Common myeloid progenitor, CD34-positive (primary cell): ENCODE measurements at places on chromosomes 16 and 17.

DNA sequence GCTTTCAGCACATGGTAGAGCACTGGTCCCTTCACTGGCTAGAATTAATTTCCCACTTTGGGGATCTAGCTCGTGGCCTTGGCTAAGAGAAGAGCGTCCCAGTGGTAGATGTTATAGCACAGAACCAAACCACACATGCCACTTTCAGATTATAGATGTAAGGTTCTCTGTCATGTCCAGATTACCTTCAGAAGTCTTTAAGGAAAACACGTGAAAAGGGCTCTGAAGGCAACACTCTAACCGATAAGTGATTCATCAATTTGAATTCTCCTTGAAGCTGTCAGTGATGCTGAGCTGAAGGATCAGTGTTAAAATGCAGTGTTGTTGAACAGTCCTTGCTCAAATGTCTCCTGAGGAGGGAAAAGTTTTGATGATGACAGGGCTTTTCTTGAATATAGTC, 43.5 kb upstream of the VPS4A start:
- H3K27me3 ChIP-seq, result no peaks in the 10 kb centered on the region
- no peaks in the 10 kb centered on the region for H3K36me3 ChIP-seq
- no peak overlapping the region for H3K4me3 ChIP-seq
- H3K27ac ChIP-seq, result no peak overlapping the region
- DNase-seq, result no peak

GRCh38 chr17:75476271-75476671, 19.8 kb downstream of the TMEM94 start:
- peaks cover 47% of the 10 kb centered on the region for H3K36me3 ChIP-seq
- no peak overlapping the region for H3K4me3 ChIP-seq
- no peaks in the 10 kb centered on the region for H3K4me1 ChIP-seq
- DNase-seq, result no peak
- H3K27ac ChIP-seq, result no peak overlapping the region
- H3K27me3 ChIP-seq, result no peaks in the 10 kb centered on the region

DNA sequence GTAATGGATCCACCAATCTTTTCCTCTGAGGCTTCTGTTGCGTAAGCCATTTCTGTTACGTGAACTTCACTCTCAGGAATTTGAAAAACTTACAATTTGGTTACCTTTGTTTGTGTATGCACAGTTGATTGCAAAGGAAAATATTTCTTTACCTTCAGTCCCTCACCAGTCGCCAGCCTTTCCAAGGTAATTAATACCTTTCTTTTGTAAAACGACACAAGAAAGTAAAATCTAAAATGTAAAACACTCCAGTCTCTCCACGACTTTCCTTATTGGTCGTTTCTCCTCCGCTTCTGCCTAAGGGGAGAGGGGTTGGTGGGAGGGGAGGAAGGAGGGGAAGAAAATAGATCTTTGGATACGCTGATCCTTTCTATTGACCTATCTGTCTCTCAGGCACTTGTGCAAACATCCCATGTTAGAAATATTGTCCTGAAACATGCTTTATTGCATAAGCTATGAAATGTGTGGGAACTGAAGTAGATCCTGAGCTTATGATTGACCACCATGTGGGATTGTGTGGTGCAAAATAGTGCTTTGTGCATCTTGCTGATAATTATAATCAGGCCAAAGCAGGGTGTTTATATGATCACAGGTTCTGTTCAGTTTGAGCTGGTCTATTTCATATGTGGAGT, 32.4 kb upstream of the EFCAB13 start:
- H3K4me3 ChIP-seq, result no peak overlapping the region
- no peaks in the 10 kb centered on the region for H3K36me3 ChIP-seq
- H3K27me3 ChIP-seq, result no peaks in the 10 kb centered on the region
- no peak for DNase-seq
- no peaks in the 10 kb centered on the region for H3K4me1 ChIP-seq
- no peak overlapping the region for H3K27ac ChIP-seq

GRCh38 chr16:88924834-88925539, 52.0 kb downstream of the CBFA2T3 start:
- DNase-seq, result peak; percentile 84
- no peak overlapping the region for H3K4me3 ChIP-seq
- H3K27me3 ChIP-seq, result no peaks in the 10 kb centered on the region

DNA sequence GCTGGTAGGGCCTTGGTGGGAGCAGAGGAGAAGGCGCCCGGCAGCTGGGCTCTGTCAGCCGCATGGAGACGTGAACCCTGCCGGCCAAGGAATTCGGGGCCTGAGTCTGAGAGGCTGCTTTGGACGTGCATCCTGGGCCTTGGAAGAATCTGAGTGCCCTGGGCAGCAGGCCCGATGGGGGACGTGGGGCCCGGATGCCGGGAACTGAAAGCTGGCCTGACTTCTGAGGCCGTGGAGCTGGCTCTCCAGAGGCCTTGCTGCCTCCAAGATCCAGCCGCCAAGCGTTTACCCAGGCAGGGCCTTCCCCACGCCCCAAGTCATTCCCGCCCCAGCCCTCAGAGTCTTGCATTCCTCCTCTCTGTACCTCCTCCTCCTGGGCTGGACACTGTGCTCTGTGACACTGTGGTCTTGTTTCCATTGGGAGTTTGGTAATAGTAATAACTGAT, 37.2 kb downstream of the NKD1 start:
- H3K27me3 ChIP-seq, result no peaks in the 10 kb centered on the region
- H3K27ac ChIP-seq, result no peak overlapping the region
- no peak for DNase-seq
- peaks cover 20% of the 10 kb centered on the region for H3K4me1 ChIP-seq
- no peaks in the 10 kb centered on the region for H3K36me3 ChIP-seq
- H3K4me3 ChIP-seq, result no peak overlapping the region

- H3K27me3 ChIP-seq, result no peaks in the 10 kb centered on the region
- no peak for DNase-seq
- H3K27ac ChIP-seq, result no peak overlapping the region
- no peaks in the 10 kb centered on the region for H3K36me3 ChIP-seq
- H3K4me1 ChIP-seq, result peaks cover 75% of the 10 kb centered on the region
Observed at GRCh38 chr16:81816793-81817210, 37.7 kb downstream of the PLCG2 start.

GRCh38 chr17:82031303-82031884, at the start of gene RAC3:
RAC3 (plus strand) TSS chr17:82031678; CDS start chr17:82031762, 84 bp downstream.
- peak; percentile 50 for DNase-seq
- no peak within 1 kb of the TSS for H3K27ac ChIP-seq
- peaks cover 26% of the 10 kb centered on the region for H3K4me1 ChIP-seq
- H3K27me3 ChIP-seq, result no peaks in the 10 kb centered on the region
- peak within 1 kb of the TSS; percentile 69 for H3K4me3 ChIP-seq

DNA sequence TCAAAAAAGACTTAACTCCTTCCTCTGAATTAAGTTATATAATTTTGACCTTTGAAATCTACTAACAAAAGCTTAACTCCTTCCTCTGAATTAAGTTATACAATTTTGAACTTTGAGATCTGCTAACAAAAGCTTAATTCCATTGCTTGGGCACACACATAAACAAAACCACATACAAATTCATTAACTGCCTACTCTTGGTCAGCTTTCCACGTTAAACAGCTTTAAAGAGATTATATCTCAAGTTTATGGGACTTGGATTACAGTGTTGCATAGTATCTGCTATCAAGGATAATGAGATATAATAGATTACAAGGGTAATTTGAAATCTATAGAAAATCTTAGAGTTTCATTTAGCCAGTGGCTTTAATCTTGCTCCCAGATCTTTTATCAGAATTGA, 23.5 kb downstream of the COX10 start:
- H3K27ac ChIP-seq, result no peak overlapping the region
- peaks cover 4% of the 10 kb centered on the region for H3K36me3 ChIP-seq
- H3K4me3 ChIP-seq, result no peak overlapping the region
- no peaks in the 10 kb centered on the region for H3K27me3 ChIP-seq

DNA sequence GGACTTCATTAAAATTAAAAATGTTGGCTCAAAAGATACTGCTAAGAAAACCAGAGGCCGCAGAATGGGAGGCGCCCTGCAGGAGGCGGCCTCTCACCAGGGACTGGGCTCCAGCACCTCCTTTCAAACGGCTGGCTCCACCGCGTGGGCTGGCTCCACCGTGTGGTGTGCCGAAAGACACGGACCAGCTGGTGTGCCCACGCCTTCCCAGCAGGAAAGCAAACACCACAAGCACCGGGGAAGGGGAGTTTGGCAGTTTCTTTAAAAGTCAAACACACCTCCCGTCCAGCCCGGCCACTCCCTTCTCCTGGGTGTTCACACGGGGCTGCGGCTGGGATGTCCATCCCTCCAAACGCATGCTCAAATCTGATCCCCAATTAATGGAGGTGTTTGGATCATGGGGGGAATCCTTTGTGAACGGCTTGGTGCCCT, 13.9 kb downstream of the HAGH start:
- H3K4me1 ChIP-seq, result peaks cover 4% of the 10 kb centered on the region
- H3K27ac ChIP-seq, result no peak overlapping the region
- H3K36me3 ChIP-seq, result peaks cover 26% of the 10 kb centered on the region
- H3K4me3 ChIP-seq, result no peak overlapping the region
- no peaks in the 10 kb centered on the region for H3K27me3 ChIP-seq

- no peaks in the 10 kb centered on the region for H3K27me3 ChIP-seq
- H3K4me3 ChIP-seq, result no peak overlapping the region
- DNase-seq, result no peak
- H3K4me1 ChIP-seq, result peaks cover 2% of the 10 kb centered on the region
- no peak overlapping the region for H3K27ac ChIP-seq
Observed at GRCh38 chr17:49200423-49201083, 9.8 kb downstream of the GNGT2 start.

DNA sequence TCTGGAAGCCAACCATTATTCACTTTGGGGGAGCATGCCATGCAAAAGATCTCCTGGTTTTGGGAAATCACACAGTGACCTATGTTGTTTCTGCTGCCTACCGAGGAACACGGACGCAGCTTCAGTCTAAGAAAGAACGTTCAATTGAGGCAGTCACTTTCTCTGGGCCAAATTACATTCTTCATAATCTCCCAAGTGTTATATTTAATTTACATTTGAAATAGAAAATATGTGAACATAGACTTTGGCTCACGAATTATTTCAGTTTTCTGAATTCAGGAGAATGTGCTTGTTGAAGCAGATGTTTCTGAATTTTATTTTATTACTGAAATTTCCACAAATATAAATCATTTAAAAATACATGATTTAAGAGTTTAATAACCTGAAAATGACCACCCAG, 93.6 kb upstream of the KCNJ16 start:
- no peak overlapping the region for H3K4me3 ChIP-seq
- no peaks in the 10 kb centered on the region for H3K4me1 ChIP-seq
- DNase-seq, result no peak
- no peak overlapping the region for H3K27ac ChIP-seq
- H3K36me3 ChIP-seq, result no peaks in the 10 kb centered on the region
